ENCODE measurements at places on chromosomes 5 and 9.

DNA sequence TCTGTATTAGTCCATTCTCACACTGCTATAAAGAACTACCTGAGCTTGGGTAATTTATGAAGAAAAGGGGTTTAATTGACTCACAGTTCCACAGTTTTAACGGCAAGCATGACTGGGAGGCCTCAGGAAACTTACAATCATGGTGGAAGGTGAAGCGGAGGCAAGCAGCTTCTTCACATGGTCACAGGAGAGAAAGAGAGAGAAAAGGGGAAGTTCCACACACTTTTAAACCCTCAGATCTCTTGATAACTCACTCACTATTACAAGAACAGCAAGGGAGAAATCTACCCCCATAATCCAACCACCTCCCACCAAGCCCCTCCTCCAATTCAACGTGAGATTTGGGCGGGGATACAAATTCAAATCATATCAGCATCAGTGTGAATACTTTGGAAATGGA is 133.4 kb upstream of the SLC30A5 start:
- DNase-seq, result no peak

GRCh38 chr5:88656221-88656950 is 226.6 kb downstream of the MEF2C start:
- no peak for DNase-seq

- DNase-seq, result no peak
Measured at GRCh38 chr9:137982200-137982599, 104.6 kb downstream of the CACNA1B start.

- DNase-seq, result no peak
Measured at GRCh38 chr9:68493958-68494577, 46.6 kb downstream of the TMEM252 start.

DNA sequence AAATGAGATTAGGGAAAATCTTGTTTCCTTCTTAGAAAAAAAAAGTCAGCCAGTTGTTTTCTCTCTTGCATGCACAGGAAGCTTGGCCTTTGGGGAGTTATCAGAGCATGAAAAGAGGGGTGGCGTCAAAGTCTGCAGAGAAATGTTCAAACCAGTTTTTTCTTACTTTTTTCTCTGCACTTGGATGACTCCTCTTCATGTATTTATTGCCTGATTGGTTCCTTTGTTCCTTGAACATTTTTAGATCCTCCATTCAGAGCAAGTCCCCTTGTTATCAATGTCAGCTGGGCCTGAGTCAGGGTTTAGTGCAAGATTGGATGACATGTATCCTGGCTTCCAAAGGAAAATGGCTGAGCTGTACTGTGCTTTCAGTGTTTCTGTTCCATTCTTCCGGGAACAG is 392.6 kb upstream of the BRINP1 start:
- peak; percentile 18 for DNase-seq

DNA sequence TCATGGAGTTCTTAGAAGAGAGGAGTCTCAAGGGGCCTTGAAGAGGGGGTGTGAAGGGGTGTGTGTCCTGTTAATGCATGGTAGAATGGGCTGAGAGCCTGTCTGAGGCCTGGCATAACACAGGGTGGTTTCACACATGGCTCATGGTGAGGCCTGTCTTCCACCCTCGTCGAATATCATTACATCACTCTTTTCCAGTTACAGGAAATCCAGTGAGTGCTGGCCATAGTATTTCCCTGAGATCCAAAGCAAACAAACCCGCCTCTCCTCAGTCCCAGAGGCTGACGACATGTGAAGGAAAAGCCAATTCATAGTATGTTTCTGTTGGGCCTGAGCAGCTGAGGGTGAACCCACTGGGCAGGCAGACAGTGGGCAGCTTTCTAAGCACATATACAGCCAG is 159.4 kb upstream of the NR3C1 start:
- no peak for DNase-seq

DNA sequence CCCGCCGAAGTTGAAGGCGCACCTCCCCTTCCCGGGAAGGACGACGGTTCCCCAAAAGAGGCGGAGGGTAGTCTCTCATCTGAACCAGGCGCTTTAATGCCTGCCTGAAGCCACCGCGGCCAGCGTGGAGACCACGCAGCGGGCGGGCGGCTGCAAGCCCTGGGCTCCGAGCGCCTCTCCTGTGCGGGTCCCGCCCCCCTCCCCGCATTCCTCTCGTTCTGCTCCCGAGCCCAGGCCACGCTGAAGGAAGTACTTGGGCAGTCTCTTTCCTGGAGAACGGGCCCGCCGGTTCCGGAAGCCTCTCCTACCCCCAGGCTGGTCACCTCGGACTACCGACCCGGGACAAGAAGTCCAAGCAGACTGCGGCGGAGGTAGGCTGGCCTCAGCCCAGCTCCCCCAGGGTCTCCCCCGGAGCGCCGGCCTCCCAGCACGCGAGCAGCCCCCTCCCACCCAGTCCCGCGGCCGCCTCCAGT is 571 bp downstream of the PPIC start:
- DNase-seq, result peak; percentile 1

GRCh38 chr9:89802781-89803355 is 198.1 kb downstream of the GADD45G start:
- no peak for DNase-seq

DNA sequence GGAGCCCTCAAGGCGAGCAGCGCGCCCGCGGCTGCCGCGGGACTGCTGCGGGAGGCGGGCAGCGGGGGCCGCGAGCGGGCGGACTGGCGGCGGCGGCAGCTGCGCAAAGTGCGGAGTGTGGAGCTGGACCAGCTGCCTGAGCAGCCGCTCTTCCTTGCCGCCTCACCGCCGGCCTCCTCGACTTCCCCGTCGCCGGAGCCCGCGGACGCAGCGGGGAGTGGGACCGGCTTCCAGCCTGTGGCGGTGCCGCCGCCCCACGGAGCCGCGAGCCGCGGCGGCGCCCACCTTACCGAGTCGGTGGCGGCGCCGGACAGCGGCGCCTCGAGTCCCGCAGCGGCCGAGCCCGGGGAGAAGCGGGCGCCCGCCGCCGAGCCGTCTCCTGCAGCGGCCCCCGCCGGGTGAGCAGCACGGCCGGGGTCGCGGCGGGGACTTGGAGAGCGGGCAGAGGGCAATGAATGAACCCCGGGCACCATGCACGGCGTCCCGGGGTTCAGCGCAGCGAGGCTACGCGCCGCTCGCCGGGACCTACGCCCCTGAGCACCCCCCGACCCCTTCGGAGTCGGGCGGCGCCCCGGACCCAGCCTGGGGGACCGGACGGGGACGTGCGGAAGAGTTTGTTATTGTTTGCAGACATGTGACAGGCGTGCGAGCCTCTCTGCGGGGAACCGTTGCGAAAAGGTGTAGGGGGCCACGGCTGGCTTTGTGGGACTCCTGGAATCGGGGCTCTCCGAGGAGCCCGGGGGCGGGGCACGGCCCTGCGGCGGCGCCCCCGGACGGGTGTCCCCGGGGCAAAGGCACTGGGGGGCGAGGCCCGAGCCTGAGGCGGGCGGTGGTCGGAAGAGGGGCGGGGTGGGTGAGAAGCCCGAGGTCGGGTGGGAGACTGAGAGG is 553 bp downstream of the MAP3K1 start:
- DNase-seq, result no peak

- no peak for DNase-seq
Measured at GRCh38 chr9:70192707-70193106, 66.1 kb upstream of the SMC5 start.

DNA sequence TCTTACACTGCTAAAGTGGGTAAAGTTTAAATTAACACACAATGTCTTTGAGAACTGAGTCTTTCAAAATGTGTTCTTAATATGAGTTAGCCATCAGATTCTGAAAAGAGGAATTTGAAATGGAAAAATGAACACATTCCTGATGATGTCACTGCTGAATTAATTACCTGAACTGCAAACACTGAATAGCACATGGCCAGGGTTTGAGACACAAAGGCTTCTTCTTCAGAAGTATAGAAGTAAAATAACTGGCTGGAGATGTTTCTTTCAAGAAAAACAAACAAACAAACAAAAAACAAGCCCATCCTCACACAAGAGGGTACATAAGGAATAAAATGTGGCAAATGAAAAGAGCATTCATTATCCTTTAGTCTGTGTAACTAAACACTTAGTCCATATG is 7.1 kb downstream of the GLIS3 start:
- no peak for DNase-seq

GRCh38 chr9:94700445-94700844 is 26.1 kb upstream of the AOPEP start:
- no peak for DNase-seq

GRCh38 chr9:92528522-92528849 is 7.3 kb downstream of the ECM2 start:
- DNase-seq, result no peak

DNA sequence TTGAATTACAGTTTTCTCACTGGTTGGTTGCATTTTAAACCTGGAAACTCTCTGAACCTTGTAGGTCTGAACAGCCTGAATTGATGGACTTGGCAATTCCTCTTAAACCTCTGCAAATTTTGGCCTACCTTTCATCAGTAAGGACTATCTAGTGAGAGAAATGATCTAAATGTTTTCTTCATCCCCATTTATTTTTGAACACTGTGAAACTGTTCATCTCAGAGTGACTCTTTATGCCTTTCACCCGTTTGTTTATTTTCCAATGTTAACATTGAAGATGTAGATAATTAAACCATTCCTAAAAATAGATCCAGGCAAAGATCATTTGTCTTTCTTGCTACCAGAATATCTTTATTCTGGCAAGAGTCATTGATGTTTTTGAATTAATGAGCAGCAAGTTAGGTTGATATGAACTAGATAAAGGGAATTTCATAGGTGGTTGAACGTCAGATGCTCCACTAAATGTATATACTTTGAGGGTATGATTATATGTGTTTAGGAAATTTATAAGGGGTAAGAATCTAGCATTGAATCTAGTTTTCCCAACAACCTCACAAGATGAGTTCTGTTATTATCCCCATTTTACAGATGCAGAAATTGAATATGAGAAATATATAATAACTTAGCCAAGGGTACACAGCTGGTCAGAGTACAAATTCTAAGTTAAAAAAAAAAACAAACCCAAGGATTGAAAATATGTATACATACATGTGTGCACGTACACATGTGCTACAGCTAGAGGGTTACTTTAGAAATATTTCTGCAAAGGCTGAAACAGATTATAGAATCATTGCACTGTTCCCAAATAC is 3.4 kb downstream of the CPEB4 start:
- no peak for DNase-seq

- no peak for DNase-seq
Measured at GRCh38 chr9:124004593-124004992, 7.0 kb upstream of the LHX2 start.

DNA sequence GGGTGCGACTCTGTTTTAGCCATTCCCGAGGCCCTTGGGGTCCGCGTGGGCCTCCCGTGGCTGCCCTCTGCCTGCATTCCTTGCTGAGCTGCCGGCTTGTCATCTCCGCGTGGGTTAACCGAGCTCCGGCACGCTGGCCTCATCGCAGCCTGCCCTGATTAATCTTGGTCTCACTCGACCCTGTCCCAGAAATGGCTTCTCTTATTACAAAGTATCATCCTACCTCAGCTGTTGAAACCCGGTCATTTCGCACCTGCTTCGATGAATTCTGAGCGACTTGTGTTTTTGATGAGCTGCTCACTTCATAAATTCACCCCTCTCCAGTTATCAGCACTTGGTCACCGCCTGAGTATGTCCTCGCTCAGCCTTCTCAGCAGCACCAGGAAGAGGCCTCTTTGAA is 123.5 kb upstream of the EGFLAM start:
- no peak for DNase-seq

DNA sequence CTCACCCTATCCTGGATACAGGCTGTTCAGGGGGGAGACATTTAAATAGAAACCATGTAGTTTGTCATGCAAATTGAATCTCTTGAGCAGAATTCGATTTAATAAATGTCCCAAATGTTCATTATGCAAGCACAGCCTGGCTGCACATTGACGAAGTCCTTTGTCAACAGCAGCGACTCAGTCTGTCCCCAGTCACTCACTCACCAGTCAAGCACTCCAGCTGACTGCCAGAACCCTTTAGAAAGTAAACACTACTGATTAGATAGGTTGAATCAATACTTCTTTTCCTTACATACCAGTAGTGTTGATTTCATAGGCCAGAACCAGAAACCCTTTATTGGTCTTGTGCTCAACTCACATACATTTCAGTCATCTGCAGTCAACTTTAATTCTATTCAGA is 27.5 kb downstream of the CDH6 start:
- DNase-seq, result no peak

DNA sequence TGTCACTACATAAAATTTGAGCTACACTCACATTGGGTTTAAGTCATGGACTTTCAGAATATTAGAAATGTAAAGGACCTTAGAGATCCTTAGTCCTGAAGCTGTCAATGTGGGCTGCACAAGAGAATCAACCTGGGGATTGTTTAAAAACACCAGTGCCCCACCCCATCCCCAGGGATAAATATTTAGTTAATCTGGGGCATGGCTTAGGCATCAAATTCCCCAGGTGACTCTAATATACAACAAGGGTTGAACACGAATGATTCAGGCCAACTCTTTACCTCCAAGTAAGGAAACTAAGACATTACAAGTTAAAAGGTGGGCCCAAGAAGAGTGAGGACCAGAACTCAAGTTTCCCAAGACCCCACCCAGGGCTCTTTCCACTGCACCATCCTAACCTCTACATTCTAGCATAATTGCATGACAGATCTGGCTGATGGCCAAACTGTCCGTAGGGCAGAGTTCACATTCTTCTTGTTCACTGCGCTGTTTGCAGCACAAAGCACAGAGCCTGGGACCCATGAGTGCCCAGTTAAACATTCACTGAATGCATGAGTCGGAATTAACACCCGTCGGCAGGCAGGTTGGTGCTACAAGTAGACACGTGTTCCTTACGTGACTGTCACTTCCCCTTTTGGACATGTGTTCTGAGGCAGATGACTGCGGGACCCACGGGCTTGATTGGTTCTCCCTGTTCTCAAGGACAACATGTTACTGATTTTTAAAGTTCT is 25.2 kb downstream of the CYFIP2 start:
- peak; percentile 89 for DNase-seq

- no peak for DNase-seq
Measured at GRCh38 chr5:17255471-17256021, 38.1 kb downstream of the BASP1 start.

GRCh38 chr5:140318792-140319191 is 15.9 kb upstream of the PFDN1 start:
- DNase-seq, result no peak

DNA sequence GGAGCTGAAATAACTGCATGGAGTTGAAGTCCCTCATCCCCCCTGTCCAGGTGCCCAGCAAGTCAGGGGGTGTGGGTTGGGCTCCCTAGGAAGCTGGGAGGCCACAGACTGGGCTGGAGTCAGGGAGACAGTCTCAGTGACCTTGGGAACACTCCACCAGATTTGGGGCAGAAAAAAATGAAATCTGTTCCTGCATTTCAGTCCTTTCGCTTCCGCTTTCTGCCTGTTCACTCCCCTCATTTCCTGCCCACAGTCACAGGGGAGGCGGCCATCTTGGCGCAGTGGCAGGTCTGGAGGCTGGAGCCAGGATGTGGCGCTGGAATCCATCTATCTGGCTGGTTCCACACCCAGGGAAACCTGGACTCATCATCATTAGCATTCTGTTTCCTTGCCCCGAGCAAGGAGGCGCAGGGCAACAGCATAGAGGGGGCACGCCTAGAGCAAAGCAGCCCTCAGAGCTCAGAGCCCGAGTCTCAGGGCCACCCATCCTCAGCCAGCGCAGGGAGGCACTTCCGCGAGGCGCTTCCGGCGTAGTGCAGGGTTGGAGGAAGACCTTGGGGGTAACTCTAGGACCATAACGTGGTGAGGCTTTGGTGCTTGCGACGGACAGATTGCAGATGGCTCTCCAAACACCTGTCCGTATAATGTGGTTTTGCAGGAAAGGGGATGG is 86.2 kb upstream of the HSPA9 start:
- DNase-seq, result no peak

All from kidney epithelial cell (primary cell).